SHP77 treated with DMSO at 0.1 percent for 48 hours (cell line): ENCODE measurements at places on chromosomes 5 and 9.

- no peak for DNase-seq
These were observed 51.6 kb downstream of the AHRR start for GRCh38 chr5:372996-373709.

GRCh38 chr9:125515983-125516940 lies 190.7 kb downstream of the MAPKAP1 start:
- DNase-seq, result no peak

DNA sequence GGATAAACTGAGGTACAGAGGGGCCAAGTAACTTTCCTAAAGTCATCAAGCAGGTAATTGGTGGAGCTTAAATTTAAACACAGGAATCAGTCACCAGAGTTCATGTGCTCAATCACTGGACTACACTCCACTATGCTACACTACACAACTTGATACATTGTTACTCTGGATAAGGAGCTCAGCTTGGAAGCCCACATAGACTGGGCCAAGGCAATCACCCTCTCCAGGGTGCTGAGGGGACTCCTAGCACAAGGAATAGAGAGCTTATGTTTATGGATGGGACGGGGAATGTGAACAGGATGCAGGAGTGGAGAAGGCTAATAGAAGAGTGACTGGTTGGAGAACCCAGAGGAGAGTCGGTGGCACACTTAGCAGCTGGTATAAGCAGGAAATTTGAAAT lies 113.5 kb upstream of the NFIB start:
- no peak for DNase-seq

- DNase-seq, result no peak
These were observed 28.3 kb downstream of the BARHL1 start for GRCh38 chr9:132610661-132611060.

GRCh38 chr5:92641031-92641962 lies 939.7 kb downstream of the NR2F1-AS1 start:
- DNase-seq, result peak; percentile 96

GRCh38 chr5:69493396-69494133 lies 975 bp downstream of the OCLN start:
- no peak for DNase-seq

- DNase-seq, result no peak
These were observed 197.9 kb upstream of the ADAMTS16 start for GRCh38 chr5:4941957-4942830.
